Stimulated activated naive CD4-positive, alpha-beta T cell (primary cell): ENCODE measurements at places on chromosomes 3 and 15.

GRCh38 chr15:82625136-82625535 lies 22.0 kb downstream of the CPEB1 start:
- DNase-seq = no peak

DNA sequence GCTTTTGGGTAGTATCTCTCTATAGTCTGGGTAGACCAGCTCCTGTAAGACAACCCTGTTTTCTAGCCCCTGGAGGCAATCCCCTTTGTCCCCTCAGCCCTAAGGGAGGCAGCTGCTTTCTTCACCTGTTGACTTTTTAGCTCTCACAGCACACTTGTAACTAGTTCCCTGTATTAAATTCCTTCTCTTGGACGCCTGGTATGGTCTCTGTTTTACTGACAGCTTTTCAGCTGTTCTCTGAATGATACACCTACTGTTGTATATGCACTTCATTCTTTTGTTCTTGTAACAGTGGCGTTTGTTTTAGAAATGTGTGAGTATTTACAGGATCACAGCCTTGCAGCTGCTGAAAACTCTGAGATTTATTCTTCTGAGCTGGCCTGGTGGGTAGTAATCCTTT lies 413.0 kb upstream of the RBMS3 start:
- DNase-seq = no peak

DNA sequence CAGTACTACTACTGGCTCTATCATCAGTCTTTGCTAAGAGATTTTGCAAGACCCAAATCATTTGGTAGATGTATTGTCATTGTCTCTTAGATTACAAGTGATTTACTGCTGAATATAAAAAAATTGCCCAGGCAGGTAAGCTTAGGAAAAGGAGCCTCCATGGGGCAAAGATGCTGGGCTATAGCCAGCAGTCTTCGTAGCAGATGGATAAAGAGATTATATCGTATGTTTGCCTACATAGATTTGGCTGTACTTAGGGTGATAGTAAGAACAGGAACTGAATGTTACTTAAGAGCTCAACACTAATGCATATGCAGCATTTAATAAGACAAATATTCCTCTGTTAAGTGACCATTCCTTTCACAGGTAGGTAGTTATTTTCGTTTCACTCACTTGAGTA lies 48.9 kb downstream of the PTPRG start:
- DNase-seq = no peak

GRCh38 chr15:68343579-68344225 lies 66.2 kb downstream of the FEM1B start:
- DNase-seq = no peak

DNA sequence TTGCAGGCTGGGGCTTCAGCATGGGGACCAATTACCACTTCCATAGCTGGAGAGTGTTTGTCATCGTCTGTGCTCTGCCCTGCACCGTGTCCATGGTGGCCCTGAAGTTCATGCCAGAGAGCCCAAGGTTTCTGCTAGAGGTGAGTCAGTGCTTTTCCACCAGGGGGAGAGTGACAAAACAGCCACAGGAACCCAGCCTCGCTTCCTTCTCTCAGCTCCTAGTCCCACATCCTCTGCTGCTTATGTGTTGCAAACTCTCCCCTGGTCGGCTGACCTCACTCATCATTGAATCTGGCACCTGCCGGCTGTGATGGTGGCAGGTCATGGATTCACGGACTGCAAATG lies 158.3 kb downstream of the SV2B start:
- no peak for DNase-seq

GRCh38 chr15:68279779-68280753 lies 2.5 kb downstream of the FEM1B start:
- DNase-seq = no peak
